ENCODE measurements at places on chromosomes 16 and 17. TPM values are rescaled to one million over a fixed set of nuclear protein-coding genes. Genes with fewer than 3 reads are reported as not detected.

The ADAM11 gene
- 2.3 TPM for total RNA-seq

The KRTAP4-6 gene
- not detected for total RNA-seq

The AFMID gene
- 62.5 TPM for total RNA-seq

The NLRC3 gene
- total RNA-seq: 0.03 TPM

The CCL15 gene
- total RNA-seq: not detected

The ARHGAP23 gene
- total RNA-seq: 54.9 TPM

The CDH15 gene
- not detected for total RNA-seq

Data from A549 treated with CORT108297 at 1 μM for 4 hours (cell line).